Esophagus squamous epithelium (tissue), 5 donors: ENCODE measurements at places on chromosomes 2 and 18.

DNA sequence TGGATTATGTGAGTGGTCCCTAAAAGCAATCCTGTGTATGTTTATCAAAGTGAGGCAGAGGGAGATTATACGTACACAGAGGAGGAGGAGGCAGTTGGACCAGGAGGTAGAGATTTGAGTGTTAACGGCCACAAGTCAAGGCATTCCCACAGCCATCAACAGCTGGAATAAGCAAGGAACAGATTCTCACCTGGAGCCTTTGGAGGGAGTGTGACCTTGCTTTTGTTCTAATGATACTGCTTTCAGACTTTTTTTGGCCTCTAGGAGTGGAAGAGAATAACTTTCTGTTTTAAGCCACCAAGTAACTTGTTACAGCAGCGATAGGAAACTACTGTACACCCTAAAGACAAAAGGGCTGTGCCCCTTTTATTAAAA is 18.1 kb downstream of the LCLAT1 start:
- no peak for DNase-seq

DNA sequence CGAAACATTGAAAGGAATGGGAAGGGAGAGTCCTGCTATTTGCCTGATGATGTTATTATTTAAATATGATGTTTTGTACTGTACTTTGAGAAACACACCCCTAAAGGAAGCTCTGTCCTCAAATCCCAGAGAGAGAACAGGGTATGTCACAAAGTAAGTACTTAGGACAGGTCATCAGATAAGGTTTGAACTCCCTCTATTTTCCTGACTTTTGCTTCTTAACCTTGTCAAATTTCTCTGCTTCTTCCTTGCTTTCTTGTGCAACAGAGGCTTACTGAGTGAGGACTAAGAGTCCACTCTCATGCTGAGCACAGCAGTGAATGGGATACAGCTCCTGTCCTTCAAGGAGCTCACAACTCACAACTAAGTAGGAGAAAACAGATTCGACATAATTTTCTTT is 3.7 kb downstream of the DGUOK start:
- DNase-seq, result no peak

DNA sequence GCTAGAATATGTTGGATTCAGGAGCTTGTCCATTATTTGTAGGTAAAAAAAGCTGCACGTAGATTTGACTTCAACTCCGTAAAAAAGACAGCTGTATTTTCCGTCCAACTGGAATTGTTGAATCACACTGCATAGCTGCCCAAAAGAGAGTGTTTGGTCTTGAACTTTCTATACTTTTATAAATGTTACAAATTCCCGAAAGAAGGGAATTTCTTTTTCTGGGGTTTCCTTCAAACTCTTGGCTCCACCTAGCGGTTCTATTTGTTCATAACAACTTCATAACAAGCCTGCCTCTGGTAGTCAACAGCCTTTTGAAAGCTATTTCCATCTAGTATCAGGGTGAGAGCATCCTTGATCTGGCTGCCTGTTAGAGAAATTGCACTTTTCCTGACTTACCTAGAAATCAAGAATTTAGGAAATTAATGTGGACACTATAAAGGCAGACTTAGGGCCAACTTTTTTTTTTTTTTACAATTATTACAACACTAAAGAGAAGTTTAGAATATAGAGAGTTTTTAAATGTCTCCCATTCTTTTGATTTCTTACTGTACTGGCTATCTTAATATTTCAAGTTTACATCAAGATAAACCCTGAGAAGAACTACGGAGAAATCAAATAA is 48.1 kb downstream of the TMEM185B start:
- no peak for DNase-seq

DNA sequence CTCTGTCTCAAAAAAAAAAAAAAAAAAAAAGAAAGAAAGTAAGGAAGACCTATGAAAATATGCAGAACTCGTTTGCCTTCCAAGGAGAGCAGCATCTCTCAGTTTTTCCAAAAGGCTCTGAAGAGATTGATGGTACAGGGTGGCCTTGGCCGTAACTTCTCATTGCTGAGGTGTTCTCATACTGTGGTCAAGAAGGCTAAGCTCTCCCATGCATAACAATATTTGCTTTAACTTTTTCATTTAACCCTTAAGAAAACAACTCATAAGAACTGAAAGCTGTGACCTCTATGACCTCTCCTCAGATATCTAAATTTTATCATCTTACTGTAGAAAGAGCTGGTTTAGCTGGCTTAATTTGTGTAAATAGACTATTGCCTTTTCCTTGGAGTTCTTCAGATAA is 37.1 kb upstream of the GATA6 start:
- no peak for DNase-seq

GRCh38 chr2:143347271-143347695 is 218.1 kb downstream of the ARHGAP15 start:
- no peak for DNase-seq

GRCh38 chr2:44456946-44457345 is 95.2 kb downstream of the CAMKMT start:
- DNase-seq, result no peak

- no peak for DNase-seq
Observed at GRCh38 chr2:178320011-178320585, 125.8 kb downstream of the OSBPL6 start.

DNA sequence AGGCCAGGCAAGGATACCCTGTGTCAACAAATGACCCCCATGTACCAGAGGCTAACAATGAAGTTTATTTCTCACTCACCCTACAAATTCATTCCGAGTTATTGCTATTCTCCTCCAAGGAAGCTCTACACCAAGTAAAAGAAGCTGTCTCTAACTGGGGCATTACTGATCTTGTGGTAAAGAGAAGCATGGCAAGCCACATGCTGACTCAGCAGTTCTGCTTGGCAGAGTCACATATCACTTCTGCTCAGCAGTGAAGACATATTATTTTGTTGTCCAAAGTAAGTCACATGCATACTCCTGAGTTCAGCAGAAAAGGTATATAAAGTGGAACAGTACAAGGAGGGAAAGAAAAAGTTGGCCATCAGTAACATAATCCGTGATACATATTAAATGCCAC is 315.8 kb downstream of the GULP1 start:
- no peak for DNase-seq

GRCh38 chr2:181430406-181431118 is 26.6 kb upstream of the ITGA4 start:
- no peak for DNase-seq

GRCh38 chr2:207279520-207279919 is 113.8 kb upstream of the KLF7 start:
- DNase-seq, result no peak

- DNase-seq, result no peak
Observed at GRCh38 chr18:21053127-21053526, 58.5 kb downstream of the ROCK1 start.

GRCh38 chr2:8368463-8368862 is 313.4 kb upstream of the ID2 start:
- DNase-seq, result no peak

DNA sequence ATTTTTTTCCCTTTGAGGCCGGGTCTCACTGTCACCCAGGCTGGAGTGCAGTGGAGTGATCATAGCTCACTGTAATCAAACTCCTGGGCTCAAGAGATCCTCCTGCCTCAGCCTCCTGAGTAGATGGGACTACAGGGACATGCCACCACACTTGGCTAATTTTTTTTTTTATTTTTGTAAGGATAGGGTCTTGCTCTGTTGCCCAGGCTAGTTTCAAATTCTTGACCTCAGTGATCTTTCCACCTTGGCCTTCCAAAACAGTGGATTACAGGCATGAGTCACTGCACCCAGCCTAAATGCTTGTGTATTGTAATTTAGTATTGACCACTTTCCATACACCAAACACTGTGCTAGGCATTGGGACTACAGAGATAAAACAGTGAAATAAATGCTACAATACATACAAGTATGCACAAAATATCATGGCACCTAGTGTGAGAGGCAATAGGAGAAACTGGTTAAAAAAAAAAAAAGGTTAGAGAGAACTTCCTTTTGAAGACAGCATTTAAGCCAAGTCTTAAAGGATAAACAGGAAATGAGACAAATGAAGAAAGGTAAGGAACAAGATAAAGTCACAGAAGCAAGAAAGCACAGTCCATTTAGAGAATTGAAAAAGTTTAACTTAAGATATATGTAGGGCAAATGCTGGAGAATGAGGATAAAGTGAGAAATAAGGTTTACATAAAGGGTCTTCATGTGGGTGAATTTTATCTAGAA is 113.4 kb downstream of the GORASP2 start:
- no peak for DNase-seq

DNA sequence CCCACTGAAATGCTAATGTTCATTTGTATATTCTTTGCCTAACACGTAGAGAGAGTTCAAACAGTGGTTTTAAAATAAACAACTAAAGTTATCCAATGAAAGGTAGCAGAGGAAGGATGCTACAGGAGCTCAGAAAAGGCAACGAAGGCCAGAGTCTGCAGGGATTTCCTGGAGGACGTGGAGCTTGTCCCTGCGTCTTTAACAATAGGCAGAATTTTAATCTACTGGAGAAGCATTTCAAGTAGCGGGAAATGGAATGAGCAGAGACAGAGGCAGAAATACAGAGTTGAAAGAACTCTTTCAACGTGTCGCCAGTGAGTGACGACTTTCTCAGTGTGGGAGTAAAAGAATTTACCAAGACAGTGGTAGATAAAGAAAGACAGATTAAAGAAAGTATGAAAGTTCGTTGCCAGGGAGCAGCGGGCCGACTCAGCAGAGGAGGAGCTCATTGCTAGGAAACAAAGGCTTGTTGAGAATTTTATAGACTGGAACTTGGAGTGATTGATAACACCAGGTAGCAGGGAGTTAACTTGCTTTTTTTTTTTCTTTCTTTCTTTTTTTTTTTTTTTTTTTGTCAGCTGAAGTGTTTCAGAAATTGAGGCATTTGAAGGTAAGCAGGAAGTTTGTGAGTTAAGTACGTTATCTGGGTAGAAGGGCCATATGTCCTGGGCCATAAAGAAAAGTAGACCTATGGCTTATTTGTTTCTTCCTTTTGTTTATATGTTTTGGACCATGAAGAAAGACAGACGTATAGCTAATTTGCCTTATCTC is 625 bp upstream of the NBAS start:
- no peak for DNase-seq

DNA sequence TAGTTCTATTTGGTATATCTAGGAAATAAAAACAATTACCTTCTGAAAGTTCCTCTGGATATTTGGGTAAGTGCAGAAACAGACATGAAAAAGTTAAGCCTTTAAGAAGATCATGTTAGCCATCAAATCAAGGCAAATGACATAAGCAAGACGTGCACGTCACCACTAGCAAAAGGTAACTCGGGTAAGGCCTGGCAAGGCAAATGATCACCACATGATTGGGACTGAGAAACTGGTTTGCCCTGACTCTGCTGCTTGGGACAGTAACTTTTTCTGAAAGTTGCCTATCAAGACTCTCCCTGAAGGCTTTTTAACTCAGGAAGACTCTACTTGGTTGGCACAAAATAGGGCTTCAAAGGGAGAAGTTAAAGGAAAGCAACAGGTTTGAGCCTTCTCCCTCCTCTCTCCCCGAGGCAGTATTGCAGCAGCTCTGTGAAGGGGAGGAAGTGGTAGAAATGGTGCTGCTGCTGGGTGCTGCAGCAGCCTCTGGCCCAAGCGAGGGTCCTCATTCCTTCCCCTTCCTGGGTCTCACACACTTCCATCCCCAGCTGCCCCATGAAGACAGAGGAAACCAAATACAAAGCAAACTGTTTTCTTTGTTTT is 17.1 kb upstream of the TMEM237 start:
- DNase-seq, result no peak

GRCh38 chr2:127093648-127094210 is 13.2 kb downstream of the BIN1 start:
- DNase-seq, result no peak

GRCh38 chr2:224847961-224848850 is 132.0 kb upstream of the CCDC195 start:
- DNase-seq, result no peak

- DNase-seq, result no peak
Observed at GRCh38 chr2:181594322-181594721, 62.6 kb downstream of the CERKL start.

DNA sequence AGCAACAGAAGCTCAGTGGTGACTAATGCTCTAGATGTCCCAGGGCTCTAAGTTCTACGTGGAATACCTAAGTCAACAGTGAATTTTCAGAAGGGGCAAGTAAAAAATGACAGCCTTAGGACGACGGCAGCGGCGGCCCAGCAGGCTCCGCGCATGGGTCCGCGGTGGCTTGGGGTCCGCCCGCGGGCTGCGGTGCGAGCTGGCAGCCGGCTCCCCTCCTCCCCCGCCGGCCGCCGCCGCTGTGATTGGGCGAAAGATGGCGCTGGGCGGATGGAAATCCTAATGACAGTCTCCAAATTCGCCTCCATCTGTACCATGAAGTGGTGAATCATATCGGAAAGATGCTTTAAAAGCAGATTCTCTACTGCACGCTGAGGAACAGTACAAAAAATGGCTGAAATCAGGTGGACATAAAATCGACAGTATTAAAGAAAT is 74.7 kb downstream of the HNRNPLL start:
- no peak for DNase-seq

DNA sequence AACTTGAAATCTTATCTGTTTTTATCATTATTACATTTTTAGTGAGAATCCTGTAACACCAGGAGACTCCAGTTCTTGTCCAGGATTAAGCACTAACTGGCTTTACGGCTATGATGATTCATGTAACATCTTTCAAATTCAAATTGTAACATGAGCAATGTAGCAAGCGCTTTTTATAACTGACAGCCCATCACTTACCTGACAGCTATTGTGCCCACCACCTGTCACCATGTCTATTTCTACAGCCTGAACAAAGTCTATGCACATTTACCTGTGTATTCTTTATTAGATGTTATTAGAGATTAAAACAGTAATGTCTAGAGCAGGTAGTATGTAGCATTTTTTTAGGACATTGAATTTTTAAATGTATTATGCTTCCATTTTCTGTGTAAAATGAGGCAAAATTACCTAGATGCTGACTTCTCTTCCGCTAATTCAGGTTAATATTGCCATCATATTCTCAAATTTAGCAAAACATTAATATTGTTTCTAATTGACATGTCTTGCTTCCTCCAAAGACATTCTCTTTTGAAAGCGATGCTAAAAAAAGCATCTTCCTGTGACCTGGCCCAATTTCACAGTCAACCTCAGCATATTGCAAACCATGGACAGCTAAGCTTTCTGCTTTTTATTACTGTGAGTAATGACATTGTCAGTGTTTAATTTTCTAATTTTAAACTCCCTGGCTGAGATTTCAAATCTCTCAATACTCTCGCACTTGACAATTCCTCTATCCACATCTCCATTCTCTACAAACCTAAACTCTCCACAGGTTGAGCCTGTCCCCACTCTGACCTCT is 37.8 kb downstream of the RIT2 start:
- DNase-seq, result no peak

DNA sequence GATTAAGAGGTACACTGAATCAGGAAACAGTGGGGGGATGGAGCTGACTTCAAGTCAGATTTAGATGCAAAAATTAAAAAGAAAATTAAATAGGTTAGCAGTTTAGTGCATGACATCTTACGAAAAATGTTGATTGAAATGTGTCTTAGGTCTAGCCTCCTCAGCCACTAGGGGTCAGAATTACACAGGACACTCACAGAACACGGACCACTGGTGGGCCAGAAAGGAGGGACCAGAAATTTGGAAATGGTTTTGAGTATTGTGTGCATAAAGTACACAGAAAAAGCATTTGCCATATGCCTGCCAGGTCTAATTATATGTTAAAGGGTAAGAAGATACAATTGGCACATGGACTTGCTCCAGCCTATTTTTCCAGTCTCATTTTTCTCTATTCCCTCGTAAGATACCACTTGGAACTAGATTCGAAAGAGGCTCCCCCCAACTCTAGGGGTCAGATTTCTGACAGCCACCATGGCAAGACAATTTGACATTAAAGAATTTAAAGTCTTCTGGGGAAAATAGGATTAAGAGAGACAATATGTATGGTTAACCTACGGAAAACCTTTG is 550.2 kb upstream of the SETBP1 start:
- no peak for DNase-seq
